ENCODE measurements at places on chromosomes 1 and 21.
A peak's percentile ranks its signal among the peaks of the same experiment; 100 is the strongest.

GRCh38 chr1:218553197-218553596 is 208.1 kb downstream of the TGFB2 start:
- H3K36me3 ChIP-seq, result no peaks in the 10 kb centered on the region
- H3K27ac ChIP-seq, result peak overlapping the region; percentile 33
- no peak overlapping the region for H3K4me3 ChIP-seq
- H3K27me3 ChIP-seq, result no peaks in the 10 kb centered on the region
- H3K4me1 ChIP-seq, result peaks cover 2% of the 10 kb centered on the region

- no peaks in the 10 kb centered on the region for H3K36me3 ChIP-seq
- no peaks in the 10 kb centered on the region for H3K27me3 ChIP-seq
- no peak for DNase-seq
- no peak overlapping the region for H3K27ac ChIP-seq
- H3K4me3 ChIP-seq, result no peak overlapping the region
Measured at GRCh38 chr1:117143871-117144270, 22.3 kb upstream of the TRIM45 start.

DNA sequence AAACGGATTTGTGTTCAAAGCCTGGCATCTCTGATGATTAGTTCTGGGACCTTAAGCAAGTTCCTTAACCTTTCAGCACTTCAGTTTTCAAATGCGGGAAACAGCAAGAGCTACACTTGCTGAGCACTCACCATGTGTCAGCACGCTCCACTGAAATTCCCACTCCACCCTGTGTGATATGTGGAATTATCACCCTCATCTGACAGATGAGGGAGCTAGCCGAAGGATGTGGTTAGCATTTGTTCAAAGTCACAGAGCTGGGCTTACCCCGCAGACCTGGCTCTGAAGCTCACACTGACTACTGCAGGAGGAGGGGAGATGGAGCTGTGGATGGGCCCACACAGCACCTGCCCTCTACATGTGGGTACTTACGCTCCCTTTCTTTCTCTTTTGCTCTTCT is 29.1 kb downstream of the IL12RB2 start:
- no peaks in the 10 kb centered on the region for H3K36me3 ChIP-seq
- H3K4me3 ChIP-seq, result no peak overlapping the region
- peaks cover 24% of the 10 kb centered on the region for H3K4me1 ChIP-seq
- no peaks in the 10 kb centered on the region for H3K27me3 ChIP-seq
- H3K27ac ChIP-seq, result no peak overlapping the region
- DNase-seq, result no peak

DNA sequence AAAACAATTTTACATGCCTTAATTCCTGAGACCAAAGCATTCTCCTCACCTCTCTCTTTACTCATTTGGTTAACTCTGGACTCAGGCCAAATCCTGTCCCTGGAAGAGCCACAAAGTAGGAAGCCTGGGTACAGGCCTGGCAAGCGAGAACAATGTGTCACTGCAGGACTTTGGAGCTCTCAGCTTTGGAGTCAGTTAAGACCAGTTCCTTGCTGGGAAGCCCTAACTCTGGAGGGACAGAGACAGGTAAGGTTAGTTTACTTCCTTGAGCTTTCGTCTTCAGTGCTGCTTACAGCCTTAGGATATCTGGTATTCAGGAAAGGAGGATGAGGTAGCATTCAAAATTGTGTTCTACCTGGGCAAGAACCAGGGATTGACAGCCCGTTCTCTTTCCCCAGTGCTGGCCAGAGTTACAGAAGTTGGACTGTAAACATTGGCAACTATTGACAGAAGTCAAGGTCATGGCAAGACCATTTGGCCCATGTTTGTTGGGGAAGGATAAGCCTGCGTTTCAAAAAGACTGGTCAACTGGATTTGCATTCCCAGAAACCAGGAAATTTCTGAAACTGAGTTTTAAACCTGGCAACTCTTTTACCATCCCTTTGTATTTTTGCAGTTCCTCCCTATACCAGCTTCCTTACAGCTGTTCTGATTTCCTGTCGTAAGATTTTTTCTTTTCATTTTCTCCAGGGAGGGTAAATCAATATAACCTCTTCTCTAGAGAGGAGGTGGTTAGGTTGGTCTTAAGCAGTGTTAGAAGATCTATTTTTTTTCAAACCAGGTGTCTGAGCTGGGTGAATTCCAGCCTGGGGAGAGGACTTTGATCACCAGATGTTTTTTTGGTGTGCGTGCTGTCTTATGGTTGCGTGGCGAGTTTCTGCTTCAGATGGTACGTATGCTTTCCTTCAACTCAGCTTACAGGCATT is at the start of gene C4BPB:
TSS of gene C4BPB (plus strand) at position 160 of the 926 bp plus-strand sequence. CDS start at position 832, 672 bp downstream.
- H3K27ac ChIP-seq, result no peak within 1 kb of the TSS
- no peaks in the 10 kb centered on the region for H3K36me3 ChIP-seq
- no peak for DNase-seq
- H3K4me1 ChIP-seq, result peaks cover 29% of the 10 kb centered on the region
- H3K4me3 ChIP-seq, result no peak within 1 kb of the TSS

GRCh38 chr1:204863024-204863423 is 7.6 kb upstream of the NFASC start:
- H3K36me3 ChIP-seq, result no peaks in the 10 kb centered on the region
- peaks cover 54% of the 10 kb centered on the region for H3K27me3 ChIP-seq
- no peak for DNase-seq
- H3K4me3 ChIP-seq, result no peak overlapping the region

DNA sequence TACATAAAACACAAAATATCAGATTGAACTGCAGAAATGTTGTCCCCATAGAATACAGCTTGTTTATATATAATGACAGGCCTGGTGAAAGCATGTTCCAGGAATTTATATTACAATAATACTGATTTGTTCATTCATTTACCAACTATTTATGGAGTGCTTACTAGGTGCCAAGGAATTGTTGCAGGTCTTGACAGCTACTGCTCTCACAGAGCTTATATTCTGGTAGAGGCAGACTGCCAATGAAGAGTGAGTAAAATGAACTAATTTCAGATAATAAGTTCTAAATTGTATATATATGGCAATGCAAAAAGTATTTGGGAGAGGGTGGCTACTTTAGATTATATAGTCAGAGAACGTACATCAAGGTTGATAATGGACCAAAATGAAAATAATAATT is 152.0 kb downstream of the COQ8A start:
- no peak for DNase-seq
- H3K4me3 ChIP-seq, result no peak overlapping the region
- H3K36me3 ChIP-seq, result peaks cover 17% of the 10 kb centered on the region
- no peaks in the 10 kb centered on the region for H3K4me1 ChIP-seq

DNA sequence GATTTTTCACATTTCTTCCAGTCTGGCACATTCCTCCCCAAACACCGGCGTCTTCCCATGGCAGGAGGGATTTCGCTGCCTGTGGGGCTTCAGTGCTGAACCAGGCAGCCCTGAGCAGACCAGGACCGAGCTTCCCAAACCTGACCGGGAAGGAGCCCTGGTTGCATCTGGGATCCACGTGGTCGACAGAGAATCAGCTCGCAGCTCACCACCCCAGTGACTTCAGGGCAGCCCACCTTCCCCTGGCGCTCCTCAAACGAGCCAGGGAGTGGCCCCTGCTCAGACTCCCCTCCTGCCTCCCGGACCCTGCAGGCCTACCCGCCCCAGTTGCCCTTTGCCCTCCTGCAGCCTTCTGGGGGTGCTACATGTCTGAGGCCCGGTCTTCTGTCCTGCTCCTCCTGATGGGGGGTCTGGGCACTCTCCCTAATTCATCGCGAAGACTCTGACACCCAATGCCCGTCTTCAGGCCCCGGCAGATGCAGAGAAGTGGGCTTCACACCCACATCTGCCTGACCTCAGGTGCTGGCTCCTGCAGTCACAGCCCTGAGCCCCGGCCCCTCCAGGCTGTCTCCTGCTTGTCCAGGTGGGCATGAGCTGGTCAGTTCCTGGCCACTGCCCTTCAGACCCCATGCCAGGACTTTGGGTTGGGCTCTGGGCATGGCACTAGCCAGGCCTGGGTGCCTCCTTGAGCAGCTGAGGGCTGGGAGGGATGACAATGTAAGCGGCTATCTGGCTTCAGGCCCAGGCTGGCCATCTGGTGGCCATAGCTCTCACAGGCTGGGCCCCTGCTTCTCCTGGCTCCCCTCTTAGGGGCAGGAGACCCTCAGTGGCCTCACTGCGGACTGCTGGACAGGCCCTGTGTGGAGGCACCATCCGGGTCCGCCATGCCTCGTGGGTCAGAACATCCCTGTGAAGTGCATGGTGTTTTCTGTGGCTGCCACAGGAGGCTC is 26.1 kb upstream of the PRSS38 start:
- no peak for DNase-seq
- H3K4me1 ChIP-seq, result peaks cover 31% of the 10 kb centered on the region
- no peak overlapping the region for H3K27ac ChIP-seq

DNA sequence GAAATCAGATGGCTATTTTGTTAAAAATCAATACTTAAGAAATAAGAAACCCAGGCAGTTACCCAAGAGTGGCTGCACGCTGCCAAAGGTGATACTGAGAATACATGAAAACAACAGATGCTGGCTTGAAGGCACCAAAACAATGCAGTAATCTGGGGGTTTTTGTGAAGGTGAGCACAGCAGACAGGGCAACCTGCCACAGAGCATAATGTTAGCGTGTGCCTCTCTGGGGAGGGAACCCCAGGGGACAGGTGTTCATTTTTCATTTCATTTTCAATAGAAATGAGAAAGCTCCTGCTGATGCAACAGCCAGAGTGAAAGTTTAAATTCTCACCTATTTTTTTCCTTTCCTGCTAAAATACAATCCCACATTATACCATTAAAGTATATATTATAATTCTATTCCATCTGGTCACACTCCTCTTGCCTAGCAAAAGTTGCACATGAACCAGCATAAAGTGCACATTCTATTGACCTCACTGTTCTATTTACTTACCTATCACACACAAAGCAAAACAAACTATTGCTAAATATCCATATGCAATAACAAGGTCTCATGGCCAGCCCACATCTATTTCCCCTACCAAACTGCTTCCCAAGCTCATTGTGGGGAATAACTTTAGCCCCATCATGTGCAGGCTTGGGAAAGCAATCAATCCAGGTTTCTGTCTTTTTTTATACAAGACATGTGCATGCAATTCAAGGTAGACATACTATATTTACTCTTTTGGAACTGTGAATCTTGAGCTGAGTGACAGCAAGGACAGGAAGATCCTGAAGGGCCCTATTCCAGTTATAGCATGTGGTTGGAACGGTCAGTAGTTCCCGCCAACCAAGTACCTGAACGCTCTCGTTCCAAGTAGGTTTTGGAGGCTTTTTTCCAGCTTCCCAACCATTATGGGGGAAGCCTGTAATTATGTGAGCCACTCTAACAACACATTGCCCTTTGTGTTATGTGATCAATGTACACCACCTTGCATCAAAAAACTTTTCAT is 173.6 kb downstream of the RERE start:
- peaks cover 32% of the 10 kb centered on the region for H3K4me1 ChIP-seq
- DNase-seq, result no peak
- no peaks in the 10 kb centered on the region for H3K36me3 ChIP-seq
- no peak overlapping the region for H3K27ac ChIP-seq
- H3K4me3 ChIP-seq, result no peak overlapping the region

GRCh38 chr1:153790313-153790965 is 15.2 kb downstream of the SLC27A3 start:
- peak overlapping the region; percentile 89 for H3K27ac ChIP-seq
- DNase-seq, result peak; percentile 53
- H3K4me3 ChIP-seq, result no peak overlapping the region

DNA sequence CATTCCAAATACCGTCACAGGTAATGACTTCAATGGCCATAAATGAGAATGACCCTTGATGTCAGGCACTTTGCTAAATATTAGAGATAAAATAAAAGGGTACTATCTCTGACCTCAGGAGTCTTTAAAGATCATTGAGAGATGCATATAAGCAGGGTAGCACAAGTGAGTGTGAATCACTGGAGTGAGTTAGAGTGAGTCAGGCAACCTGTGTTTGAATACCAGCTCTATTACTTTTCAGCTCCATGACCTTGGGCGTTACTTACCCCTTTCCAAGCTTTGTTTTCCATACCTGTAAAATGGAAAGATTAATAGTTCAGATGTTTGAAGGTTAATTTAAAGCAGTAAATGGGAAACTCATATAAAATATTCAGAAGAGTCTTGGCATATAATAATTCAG is 1058.0 kb upstream of the ADGRL4 start:
- no peaks in the 10 kb centered on the region for H3K36me3 ChIP-seq
- H3K4me1 ChIP-seq, result no peaks in the 10 kb centered on the region
- DNase-seq, result no peak
- no peak overlapping the region for H3K27ac ChIP-seq

DNA sequence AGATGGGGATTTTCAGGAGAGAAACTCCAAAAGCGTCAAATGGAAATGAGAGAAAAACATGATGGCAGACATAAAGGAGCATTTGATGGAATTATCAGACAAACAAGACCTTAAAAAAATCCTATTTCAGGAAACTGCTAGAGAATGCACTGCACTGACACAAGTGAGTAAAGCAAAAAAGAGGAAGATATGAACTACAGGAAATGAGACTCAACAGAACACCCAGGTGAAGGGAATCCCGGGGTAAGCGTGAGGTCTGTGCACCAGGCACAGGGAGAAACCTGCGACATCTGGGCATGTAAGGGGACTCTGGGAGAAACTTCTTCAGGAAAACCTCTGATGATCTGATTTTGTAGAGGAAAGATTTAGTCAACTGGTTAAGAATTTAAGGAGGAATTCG is 2.8 kb downstream of the TARBP1 start:
- H3K4me1 ChIP-seq, result peaks cover 23% of the 10 kb centered on the region
- peaks cover 3% of the 10 kb centered on the region for H3K27me3 ChIP-seq
- no peaks in the 10 kb centered on the region for H3K36me3 ChIP-seq
- no peak for DNase-seq

Measured in chondrocyte (in vitro differentiated cells).